ENCODE measurements at places on chromosomes 3 and 15. TPM values are rescaled to one million over a fixed set of nuclear protein-coding genes. Genes with fewer than 3 reads are reported as not detected.

DNA sequence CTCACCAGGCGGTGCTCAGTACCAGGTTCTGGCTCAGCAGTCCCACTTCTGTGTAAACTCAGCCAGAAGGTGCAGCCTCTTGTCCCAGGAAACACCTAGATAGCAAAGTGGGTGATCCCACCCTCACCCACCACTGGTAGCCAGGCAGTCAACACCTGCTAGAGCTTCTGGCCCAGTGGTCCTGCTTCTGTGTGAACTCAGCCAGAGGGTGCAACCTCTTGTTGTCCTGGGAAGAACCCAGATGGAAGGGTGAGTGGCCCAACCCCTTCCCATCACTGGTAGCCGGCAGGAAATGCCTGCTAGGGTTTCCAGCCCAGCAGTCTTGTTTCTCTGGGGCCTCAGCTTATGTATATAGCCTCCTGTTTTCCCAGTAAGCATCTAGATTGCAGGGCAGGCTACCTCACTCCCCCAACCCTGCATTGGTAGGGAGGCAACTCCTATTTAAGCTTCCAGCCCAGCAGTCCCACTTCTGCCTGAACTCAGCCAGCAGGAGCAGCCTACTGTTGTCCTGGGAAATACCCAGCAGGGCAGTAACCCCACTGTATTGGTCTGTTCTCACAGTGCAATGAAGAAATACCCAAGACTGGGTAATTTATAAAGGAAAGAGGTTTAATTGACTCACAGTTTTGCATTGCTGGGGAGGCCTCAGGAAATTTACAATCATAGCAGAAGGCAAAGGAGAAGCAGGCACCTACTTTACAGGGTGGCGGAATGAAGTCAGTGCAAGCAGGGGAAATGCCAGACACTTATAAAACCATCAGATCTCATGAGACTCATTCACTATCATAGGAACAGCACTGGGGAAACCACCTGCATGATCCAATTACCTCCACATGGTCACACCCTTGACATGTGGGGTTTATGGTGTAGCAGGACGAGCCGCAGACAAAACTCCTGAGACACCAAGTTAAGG is 110.6 kb downstream of the DTWD1 start:
- no peak for DNase-seq

DNA sequence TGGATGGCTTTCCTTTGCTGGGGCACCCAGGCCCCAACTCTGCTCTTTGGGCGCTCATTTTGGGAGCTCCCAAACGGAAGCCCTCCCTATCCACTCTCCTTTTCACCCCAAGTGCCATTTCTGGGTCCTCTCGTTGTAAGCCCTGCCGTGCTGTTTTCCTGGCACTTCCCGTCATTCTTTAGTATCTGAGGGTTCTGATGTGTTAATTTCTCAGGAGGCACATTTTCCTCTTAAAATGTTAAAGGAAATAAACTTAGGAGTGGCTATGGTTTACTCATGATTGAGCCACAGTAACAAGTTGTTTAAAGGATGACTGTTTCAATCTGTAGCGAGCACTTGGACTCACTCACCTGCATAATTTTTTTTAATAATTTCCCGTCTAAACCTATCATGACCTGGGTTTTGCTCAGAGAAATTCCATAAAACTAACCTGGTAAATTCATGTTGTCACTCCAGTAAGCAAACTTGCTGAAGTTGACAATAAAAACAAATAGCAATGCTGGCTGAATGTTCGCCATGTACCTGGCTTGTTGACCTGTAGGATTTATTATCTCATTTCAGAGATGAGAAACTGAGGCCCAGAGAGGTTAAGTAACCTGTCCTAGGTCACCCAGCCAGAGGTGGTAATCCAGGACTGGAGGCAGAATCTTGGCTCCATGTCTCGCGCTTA is 10.6 kb downstream of the ALDH1A3 start:
- no peak for DNase-seq

DNA sequence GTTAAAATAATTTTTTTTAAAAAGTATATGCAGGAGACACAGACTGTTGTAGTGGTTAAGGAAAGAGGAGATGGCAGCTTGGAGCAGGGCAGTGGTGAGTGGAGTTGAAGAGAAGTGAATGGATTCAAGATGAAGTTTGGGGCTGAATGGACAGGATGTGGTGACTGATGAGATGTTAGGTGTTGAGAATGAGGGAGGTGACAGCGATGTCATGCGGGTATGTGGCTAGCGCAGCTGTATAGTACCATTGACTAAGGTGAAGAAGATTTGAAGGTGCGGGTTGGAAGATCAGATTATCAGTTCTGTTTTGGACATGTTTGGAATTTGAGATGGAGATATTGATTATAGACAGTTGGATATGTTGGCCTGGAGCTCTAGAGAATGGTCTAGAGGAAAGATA is 20.1 kb downstream of the FBXO22 start:
- DNase-seq = no peak

DNA sequence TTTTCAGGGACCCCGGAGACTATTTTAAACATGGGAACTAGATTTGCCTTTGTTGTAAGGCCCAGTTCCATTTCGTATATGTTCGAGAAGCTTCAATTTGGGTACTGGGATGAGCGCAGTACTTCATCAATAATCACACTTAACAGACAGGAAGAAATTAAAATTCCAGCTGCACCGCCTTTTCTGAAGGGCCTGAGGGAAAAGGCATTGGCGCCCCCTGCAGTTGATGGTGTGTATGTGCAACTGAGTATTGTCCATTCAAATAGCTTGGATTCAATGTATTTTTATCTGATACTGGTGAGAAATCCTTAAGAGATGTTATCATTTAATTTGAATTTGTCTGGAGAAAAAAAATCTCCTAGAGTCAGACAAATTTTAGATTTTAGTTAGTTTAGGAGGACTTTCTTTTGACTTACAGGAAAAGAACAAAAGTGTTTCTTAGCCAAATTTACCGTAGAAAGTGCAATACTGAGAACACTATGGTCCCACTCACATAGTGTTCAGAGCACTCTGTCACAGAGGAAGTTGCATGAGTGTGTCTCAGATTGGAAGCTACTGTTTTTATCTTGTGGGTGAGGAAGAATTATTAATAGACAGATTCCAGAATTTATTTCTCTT is 5.4 kb upstream of the ALDH1A2 start:
- DNase-seq = no peak

DNA sequence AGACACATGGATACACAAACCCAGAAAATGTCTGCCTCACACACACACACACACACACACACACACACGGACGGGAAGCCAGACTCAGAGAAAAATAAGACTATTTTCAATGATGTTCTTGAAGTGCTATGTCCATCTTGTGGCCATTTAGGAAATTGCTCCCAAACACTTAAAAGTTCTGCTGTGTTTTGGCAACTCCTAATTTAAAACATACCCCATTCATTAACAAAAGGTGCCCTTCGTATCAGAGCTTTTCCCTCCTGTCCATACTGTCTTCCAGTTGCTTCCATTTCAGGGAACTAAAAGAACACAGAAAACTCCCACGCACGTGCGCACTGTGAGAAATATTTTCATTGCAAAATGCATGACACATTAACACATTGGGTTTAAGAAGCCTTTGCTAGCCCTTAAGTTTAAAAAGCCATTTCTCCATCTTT is 44.6 kb downstream of the SLC12A1 start:
- peak; percentile 30 for DNase-seq

The SELENOT gene
- total RNA-seq = 108 TPM

DNA sequence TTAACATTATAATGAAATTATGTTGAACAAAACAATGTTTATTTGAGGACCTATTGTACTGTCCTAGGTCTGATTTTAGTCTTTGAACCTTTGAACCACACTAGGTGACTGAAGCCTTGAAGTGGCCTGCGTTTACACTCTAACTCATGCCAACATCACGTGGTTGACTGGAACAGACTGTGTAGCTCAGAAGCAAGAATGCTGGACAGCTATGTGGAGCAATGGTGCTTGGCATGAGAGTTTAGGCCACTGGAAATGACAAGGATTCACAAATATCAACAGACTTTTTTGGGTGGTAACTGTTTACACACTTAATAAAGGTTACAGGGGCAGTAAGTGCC is 391.5 kb downstream of the RAP2B start:
- DNase-seq = no peak

The STRC gene
- total RNA-seq = 0.07 TPM
